ENCODE measurements at places on chromosomes 1 and 21.

- no peak for DNase-seq
Observed at GRCh38 chr1:211638246-211638645, 37.2 kb downstream of the NEK2 start.

DNA sequence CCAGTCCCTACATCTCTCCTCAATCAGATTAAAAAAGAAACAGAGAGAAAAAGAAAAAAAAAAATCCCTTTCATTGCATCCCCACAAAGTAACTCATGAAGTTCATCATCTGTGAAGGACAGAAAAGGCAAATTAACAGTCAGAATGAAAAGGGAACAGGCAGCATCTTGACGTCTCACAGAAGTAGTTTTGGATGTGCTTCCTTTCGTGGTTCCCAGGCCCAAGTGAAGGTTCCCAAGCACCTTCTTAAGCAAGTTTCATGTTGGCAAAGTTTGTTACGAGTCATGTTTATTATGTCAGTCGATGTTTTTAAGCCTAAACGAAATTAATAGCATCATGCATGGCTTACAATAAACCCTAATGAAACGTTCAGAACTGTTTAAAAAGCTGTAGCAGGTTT is 475.2 kb downstream of the SETD4 start:
- DNase-seq, result no peak

DNA sequence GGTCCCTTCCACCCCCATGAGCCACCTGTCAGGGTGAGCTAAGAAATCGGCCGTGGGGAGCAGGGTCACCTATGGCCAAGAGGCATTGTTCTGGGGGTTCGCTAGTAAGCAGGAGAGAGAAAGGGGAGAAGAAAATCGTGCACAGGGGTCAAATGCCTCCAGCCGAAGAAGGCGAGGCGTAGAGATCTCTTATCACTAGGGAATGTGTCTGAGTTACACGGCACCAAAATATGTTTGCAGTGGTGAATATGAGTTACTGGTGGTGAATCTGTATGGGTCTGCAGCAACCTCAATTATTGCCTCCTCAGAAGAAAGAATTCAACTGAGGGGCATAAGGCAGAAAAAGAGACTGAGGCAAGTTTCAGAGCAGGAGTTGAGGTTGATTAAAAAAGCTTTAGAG is 54.2 kb upstream of the RABGAP1L start:
- no peak for DNase-seq

GRCh38 chr1:55448261-55448660 is 233.1 kb upstream of the USP24 start:
- no peak for DNase-seq

GRCh38 chr1:37250371-37250770 is 216.1 kb upstream of the GRIK3 start:
- DNase-seq, result no peak

DNA sequence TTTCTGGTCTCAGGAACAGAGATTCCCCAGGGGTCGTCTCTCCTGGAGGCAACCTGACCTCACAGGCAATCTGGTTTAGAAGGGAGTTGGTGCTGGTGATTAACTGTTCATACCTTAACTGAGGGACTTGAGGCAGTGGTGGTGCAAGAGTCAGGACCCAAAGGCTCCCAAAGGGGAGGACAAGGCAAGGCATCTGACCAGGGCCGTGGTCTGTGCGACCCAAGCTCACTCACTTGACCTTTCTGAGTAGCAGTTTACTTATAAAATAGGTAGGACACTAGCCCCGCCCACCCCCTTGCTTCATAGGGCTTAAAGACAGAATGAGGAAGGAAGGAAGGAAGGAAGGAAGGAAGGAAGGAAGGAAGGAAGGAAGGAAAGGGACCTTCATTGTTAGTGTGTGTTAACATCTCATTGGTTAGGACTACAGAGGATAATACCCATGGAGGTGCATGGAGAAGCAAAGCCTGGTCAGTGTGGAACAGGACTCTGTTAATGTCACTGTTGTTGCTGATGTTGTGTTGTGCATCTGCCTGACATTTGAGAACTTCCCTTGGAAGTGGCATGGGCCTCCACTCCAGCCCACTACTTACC is 4.6 kb upstream of the KCNA2 start:
- DNase-seq, result no peak

DNA sequence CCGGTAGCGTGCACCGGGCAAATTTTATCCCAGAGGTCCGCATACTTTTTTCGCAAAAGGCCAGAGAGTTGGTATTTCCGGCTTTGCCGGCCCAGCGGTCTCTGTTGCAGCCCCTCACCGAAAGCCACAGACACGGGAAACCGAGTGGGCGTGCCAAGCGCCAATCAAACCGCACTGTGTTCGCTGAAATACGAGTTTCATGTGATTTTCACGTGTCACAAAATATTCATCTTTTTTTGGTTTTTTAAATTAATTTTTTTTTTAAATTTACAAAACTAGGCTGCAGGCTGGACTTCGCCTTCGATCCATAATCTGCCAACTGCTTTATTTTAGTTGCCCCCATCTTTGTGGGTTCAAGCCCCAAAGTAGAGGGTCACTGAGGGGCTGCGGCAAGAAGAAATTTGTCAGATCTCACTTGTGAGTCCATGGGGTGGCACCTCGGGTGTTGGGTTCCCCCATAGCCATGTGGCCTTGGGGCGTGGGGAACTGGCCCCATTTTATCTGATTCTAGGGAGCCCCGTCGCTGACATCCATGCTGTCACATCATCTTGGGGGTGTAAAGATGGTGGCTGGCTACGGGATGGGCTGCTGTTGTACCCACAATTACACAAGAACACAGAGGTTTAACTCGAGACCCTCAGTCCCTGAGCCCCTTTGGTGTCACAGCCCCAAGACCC is 20.8 kb downstream of the SLC45A1 start:
- DNase-seq, result no peak

GRCh38 chr1:182211386-182211785 is 149.9 kb upstream of the ZNF648 start:
- DNase-seq, result no peak

- no peak for DNase-seq
Observed at GRCh38 chr1:209749670-209750323, 6.1 kb upstream of the TRAF3IP3 start.

DNA sequence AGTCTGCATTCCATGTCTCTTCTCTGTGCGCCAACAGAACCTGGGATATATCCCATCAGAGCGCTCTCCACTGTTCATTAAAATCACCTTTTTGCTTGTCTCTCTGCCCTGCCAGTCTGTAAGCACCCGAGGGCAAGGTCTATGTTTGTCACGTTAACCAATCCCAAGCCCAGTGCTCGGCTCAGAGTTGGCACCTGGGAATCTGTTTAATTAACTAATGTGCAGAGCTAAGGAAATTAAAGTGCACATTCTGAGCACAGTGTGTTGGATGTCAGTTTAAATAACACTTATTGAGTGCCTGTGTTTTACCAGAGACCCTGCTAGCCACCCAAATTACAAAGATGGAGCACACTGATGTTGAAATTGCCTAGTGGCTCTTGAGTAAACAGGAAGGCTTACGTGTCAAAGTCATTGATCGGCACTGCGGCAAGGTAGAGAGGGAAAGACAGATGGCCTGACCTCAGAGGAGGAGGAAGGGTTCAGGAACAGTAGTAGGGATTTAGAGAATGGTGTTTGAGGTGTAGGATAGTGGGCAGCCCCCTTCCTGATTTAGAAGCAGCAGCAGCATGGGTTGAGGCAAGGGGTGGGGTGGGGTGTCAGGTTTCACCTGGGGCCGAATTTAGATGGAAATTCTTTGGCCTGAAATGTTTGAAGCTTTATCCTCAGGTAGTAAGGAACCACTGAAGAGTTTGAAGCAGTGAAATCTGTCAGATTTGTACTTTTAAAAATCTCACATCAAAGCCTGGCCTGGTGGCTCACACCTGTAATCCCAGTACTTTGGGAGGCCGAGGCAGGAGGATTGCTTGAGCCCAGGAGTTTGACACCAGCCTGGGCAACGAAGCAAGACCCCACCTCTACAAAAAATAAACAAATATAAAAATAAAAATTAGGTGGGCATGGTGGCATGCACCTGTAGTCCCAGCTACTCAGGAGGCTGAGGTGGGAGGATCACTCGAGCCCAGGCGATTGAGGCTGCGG is 7.7 kb downstream of the ARMH1 start:
- DNase-seq, result no peak

GRCh38 chr1:231497629-231498152 is 30.8 kb upstream of the TSNAX start:
- DNase-seq, result no peak

- DNase-seq, result no peak
Observed at GRCh38 chr1:79499541-79499940, 493.0 kb upstream of the ADGRL4 start.

DNA sequence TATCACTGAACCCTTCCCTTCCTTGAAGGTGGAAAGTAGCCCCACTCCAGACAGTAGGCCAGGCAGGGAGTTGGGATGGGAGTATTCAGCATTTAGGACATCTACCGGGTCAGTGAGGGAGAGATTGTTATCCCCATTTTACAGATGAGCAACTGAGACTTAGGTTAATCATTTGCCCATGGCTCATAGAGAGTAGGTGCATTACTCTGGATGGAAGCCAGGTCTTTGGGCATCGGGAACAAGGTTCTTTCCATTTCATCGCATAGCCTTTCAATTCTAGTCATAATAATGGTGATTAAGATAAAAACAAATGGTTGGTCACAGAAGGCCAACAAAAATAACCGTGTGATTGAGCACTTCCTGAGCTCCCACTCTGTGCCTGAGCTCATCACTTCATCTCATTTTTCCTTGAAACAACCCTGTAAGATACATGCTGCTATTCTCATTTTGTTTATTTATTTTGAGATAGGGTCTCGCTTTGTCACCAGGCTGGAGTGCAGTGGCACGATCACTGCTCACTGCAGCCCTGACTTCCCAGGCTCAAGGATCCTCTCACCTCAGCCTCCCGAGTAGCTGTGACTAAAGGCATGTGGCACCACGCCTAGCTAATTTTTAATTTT is 64.8 kb downstream of the NAV1 start:
- DNase-seq, result no peak

- no peak for DNase-seq
Observed at GRCh38 chr1:197585809-197586208, 189.5 kb downstream of the DENND1B start.

DNA sequence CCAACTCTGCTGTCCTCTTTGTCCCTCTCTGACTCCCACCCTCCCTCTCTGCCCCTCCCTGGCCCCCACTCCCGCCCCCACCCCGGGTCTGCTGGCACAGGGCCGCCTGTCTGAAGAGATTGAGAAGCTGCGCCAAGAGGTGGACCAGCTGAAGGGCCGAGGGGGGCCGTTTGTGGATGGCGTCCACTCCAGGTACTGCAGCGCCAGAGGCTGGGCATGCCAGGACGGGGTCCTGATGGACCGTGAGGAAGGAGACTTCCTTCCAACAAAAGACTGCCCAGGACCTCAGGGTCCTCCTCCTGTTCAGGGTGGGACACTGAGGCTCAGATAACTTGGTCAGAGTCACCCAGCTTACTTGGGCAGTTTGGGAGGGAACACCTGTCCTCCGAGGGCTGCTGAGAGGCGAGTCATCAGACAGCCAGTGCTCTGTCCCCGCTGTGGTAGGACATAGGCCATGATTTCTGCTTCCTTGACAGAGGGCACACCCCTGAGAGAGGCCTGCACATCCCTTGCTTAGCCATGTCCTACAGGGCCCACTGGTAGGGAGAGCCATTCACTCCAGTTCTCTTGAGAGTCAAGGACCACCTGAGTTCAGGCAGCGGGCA is 23.4 kb downstream of the PPFIA4 start:
- no peak for DNase-seq

DNA sequence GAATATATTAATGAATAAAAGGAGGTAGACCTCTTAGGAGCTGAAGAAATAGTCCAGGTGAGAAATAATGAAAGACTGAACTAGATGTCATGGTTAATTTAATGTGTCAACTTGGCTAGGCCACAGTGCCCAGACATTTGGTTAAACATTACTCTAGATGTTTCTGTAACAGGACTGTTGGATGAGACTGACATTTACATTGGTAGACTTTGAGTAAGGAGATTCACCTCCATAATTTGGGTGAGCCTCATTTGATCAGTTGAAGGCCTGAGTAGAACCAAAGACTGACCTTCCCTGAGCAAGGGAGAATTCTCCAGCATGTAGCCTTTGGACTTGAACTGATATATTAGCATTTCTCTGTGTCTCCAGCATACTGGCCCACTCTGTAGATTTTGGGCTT is 49.2 kb upstream of the TACSTD2 start:
- DNase-seq, result no peak

GRCh38 chr1:207151920-207152319 is 47.9 kb downstream of the C4BPA start:
- no peak for DNase-seq

- no peak for DNase-seq
Observed at GRCh38 chr1:234943836-234944402, 184.7 kb downstream of the TOMM20 start.

- DNase-seq, result no peak
Observed at GRCh38 chr1:229170778-229171505, 100.0 kb upstream of the RAB4A start.

GRCh38 chr1:79310609-79311008 is 304.1 kb upstream of the ADGRL4 start:
- DNase-seq, result no peak

- no peak for DNase-seq
Observed at GRCh38 chr1:85134583-85135391, 66.0 kb downstream of the SYDE2 start.

GRCh38 chr1:220889848-220890287 is 10.6 kb downstream of the HLX start:
- DNase-seq, result no peak

DNA sequence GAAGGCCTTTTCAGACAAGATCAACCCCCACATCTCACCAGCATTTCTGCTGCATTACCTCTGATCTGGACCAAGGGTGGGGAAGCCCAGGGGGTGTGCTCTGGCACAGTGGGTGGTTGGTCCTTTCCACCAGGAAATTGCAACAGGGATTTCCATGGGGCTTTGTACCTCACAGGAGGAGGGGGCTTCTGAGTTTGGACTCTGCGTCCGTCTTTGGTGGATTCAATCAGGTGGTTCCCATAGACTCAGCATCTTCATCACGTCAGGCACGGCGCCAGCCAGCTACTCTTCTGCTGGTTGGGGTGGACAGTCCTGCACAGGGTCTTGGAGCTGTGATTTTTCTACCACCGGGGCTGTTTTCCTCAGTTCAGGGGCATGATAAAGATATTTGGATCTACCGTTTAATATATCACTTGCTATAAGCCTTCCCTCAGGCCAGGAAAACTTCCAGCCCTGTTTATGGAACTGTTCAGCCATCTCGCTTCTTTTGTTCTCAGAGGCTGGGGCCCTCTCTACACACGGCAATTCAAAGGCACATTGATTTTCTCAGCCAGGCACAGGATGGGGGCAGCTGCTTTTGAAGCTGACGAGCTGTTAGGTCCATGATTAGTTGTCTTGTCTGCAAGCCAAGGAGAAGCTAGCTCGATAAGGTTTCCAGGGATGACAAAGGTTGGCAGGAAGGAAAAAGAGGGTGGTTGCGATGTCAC is 467.3 kb downstream of the CAMTA1 start:
- no peak for DNase-seq

GRCh38 chr1:244160455-244161235 is 109.6 kb downstream of the ZBTB18 start:
- no peak for DNase-seq

- DNase-seq, result no peak
Observed at GRCh38 chr1:53508991-53509666, 49.9 kb downstream of the DMRTB1 start.
